ENCODE measurements at places on chromosomes 13 and 19. TPM values are rescaled to one million over a fixed set of nuclear protein-coding genes. Genes with fewer than 3 reads are reported as not detected.
A peak's percentile ranks its signal among the peaks of the same experiment; 100 is the strongest.

GRCh38 chr19:885536-886224, 7.3 kb downstream of the MED16 start:
- DNase-seq, result no peak

DNA sequence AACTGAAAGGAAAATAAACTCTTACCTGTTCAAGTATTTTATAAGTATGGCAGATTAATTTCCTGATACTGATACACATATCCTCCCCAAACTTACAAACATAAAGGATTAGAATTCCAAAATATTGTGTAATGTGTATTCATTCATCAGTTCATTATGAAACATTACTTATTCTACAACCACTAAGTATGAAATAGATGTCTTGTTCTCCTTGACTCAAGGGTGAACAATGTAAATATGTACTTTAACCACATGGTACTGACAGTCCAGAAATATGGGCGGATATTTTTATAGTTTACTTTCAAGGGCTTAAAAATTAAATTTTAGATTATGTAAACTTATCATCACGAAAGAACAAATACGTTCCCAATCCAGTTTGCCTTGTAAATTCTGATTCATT, 334.0 kb downstream of the LIG4 start:
- no peak for DNase-seq

GRCh38 chr13:111474136-111475002, 153.9 kb downstream of the TEX29 start:
- no peak for DNase-seq

Gene RBM42
- 109 TPM for total RNA-seq

Gene CBY2
- total RNA-seq, result not detected

DNA sequence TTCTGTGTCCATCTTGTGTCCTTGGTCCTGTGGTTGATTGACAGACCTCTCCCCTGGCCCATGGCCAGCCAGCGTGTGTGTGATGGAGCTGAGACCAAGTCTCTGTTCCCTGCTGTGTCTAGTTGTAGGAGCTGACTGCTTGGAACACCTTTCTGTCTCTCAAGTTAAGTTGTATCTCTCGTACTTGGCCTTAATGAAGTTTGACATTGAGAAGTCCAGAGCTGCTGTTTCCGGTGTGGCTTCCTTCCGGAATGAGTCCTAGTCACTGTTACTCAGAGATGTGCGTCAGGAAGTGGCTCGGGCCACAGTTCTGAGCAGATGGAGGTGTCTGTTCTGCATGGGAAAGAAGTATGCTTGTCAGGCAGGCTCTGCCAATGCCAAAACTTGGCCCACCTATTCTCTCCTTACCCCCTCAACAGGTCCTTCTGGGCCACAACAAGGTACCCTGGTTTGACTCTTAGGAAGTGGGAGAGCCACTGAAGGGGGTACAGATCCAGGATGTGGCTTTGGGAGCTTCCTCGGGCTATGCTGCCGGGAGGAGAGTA, 54.3 kb downstream of the GATAD2A start:
- peak; percentile 72 for DNase-seq

- no peak for DNase-seq
These were observed 192.2 kb downstream of the STK24 start for GRCh38 chr13:98384739-98385138.

Gene BEST2
- total RNA-seq, result not detected

DNA sequence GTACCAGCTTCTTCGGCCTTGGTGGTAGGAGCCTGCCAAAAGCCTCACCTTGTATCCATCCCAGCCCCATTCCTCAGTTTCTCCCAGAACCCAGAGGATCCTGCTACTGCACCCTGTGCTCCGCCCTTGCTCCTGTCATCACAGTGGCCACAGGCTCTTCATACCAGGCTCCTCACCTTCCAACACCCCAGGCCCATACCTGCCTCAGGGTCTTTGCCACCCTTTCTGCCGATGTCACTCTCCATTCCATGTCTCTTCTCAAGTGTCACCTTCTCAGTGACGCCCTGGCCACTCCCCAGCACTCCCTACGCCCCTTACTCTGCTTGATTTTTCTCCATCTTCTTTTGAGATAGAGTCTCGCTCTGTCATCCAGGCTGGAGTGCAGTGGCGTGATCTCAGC, 2.0 kb upstream of the SRRM5 start:
- no peak for DNase-seq

DNA sequence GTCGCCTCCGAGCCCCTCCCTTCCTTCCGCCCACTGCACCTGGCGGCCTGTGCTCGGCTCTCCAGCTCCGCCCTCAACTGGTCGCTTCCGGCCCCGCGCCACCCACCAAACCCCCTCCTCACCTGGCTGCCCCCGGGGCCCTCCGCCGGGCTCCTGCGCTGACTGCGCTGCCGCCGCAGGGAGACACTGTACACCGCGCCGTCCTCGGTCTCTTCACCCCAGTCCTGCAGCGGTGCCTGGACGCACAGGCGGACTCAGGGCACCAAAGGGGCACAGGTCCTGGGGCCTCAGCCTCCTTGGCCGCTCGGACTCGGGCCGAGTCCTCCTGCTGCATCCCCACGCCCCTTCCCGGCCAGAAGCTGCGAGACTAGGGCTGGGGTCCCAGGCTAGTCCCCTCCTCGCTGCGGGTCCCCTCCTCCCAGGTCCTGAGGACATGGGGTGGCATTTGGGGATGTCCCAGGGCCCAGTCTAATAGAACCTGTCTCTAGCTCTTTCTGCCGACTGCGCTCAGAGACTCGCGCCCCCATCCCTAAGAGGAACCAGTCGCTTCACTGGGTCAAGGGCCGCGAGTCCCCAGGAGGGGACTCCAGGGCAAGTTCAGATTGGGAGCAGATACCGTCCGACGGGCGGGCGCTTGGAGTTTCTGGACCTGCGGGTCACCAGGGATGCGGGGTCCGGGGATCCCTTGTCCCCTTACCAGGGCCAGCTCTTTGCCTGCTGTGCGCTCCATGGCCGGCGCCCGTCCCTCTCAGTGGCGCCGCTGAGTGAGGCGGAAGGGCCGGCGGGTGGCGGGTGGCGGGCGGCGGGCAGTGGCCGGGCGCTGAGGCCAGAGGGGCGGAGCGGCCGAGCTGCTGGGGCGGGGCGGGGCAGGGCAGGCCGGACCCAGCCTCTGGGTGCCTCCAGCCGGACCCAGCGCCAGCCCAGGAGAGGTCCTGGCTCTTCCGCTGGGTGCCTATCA, at the start of gene RGL3:
RGL3 (minus strand) TSS at position 766 of the 958 bp plus-strand sequence; CDS start at position 730, 36 bp downstream.
- no peak for DNase-seq

Gene ETV2
- total RNA-seq, result 1.2 TPM

- no peak for DNase-seq
These were observed 30.2 kb upstream of the SACS start for GRCh38 chr13:23463661-23464060.

Gene GRIN2D
- 0.13 TPM for total RNA-seq

GRCh38 chr13:44648392-44649103, 72.4 kb upstream of the TSC22D1 start:
- no peak for DNase-seq

Gene PTPRH
- not detected for total RNA-seq

Gene ONECUT3
- total RNA-seq, result not detected

DNA sequence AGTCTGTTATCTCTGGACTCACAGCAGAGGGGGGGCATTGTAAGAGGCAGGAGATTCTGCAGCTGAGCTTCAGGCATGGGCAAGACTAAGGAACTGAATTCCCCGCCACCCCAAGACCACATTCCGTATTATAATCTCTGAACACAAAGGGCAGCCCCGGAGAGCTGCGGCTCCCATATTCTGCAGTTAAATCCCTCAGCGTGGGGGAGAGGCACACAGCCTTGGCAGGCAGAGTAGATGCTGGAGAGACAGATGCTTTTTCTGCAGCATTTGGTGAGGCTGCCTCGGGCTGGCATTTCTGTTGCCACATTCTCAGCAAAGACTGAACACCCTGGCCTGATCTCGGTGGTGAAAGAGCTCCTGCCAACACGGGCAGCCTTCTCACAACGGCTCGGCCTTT, 12.9 kb downstream of the CHAF1A start:
- DNase-seq, result no peak

DNA sequence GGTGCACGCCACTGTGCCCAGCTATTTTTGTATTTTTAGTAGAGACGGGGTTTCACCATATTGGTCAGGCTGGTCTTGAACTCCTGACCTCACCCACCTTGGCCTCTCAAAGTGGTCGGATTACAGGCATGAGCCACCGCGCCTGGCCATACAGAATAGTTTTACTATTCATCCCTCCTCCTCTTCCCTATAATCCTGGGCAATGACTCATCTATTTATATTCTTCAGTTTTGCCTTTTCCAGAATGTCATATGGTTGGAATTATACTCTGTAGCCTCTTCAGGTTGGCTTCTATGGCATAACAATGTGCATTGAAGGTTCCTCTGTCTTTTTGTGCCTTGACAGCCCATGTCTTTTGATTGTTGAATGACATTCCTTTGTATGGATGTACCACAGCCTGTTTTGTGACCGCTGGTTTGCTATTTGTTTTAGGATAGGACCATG, 22.2 kb upstream of the LRP3 start:
- no peak for DNase-seq

Gene CCDC61
- 23.3 TPM for total RNA-seq

Gene SAFB2
- total RNA-seq, result 98.2 TPM

DNA sequence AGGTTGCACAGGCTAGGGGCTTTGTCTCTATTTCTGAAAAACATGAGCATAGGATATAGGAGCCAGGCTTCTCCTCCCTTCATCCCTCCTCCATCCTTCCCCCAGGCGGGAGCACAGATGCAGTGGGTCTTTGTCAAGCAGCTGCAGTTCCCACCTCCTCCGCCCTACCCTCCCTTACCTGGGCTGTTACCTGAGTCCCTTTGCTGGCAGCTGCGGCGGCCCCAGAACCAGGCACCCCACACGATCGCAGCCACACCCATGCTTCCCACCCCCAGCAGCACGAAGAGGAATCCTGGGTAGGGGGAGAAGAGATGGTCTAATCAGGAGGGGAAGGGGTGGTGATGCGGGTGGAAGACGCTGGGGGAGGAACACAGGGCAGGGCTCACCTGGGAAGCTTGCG, 7.8 kb downstream of the TMIGD2 start:
- DNase-seq, result no peak

Gene ZNF90
- 12.8 TPM for total RNA-seq

GRCh38 chr19:9362905-9363304, at the start of gene ZNF177:
TSS of gene ZNF177 (plus strand) at chr19:9363013. CDS start at chr19:9378312, 15,299 bp downstream.
- DNase-seq, result no peak

GRCh38 chr13:37526710-37527473, 71.7 kb downstream of the POSTN start:
- DNase-seq, result no peak

Gene ANGPTL8
- total RNA-seq, result not detected

GRCh38 chr13:113663934-113664333, 3.1 kb upstream of the GRK1 start:
- no peak for DNase-seq

DNA sequence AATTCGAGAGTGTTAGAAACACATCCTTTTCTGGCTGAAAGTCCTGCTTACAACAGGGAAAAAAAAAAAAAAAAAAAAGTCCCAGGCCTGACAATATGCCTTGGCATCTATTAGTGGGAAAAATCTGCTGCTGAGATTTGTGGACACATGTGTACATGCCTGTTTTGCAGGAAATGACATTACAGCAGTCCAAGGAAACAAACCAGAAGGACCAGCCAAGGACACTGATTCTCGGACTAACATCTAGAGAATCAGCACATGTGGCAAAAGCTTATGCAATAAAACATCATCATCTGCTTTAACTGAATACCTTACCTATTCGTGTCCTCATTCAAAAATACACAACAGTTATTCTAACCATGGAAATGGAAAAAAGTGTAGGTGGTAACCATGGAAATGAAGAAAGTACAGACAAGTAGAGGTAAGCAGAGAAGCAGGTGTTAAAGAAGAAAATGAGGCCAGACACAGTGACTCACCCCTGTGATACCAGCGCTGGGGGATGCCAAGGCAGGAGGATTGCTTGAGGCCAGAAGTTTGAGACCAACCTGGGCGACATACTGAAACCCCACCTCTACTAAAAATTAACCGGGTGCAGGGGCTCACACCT, 9.4 kb upstream of the DPY19L3 start:
- no peak for DNase-seq

GRCh38 chr19:45037393-45038169, 1.3 kb upstream of the CLASRP start:
- DNase-seq, result no peak

Gene PABPC3
- 0.72 TPM for total RNA-seq

Gene CCL25
- total RNA-seq, result not detected

Gene IL12RB1
- 19.6 TPM for total RNA-seq

- DNase-seq, result no peak
These were observed 724.4 kb upstream of the SLITRK5 start for GRCh38 chr13:86946734-86947133.

Gene SHANK1
- not detected for total RNA-seq

- peak; percentile 87 for DNase-seq
These were observed 20.0 kb downstream of the TICAM1 start for GRCh38 chr19:4811328-4812131.

DNA sequence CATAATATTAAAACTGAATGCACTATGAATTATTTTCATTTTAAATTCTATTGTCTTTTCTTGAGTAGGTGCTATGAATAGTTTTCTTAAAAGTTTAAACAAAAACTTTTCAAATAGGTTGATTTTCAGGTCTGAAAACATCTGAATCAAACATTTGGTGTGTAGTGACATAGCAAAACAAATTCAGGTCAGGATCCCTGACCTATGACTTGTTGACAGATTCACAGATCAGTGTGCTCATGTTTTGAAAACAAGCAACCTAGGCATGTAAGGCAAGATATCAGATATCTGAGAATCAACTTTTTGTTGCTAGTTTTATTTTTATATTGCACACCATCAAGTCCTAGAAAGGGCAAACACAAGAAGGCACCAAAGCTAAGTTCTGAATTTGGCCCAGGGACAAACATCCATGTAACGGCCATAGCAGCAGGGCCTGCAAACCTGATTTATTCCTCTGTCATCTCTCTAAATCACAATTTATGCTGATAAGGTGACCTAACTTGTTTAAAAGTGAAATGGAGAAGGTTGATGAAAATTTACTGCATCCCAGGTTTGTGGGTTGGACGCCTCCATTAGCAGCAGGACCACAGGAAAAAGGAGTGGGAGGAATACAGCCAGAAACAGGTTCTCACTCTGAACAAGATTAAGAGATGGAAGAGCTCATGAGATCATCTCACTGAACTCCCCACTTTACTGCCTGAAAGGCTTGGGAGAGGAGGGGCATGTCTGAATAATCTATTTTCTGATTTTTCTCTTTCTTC, 337.7 kb downstream of the KCNRG start:
- DNase-seq, result no peak

Gene ZNF587B
- 25.4 TPM for total RNA-seq

DNA sequence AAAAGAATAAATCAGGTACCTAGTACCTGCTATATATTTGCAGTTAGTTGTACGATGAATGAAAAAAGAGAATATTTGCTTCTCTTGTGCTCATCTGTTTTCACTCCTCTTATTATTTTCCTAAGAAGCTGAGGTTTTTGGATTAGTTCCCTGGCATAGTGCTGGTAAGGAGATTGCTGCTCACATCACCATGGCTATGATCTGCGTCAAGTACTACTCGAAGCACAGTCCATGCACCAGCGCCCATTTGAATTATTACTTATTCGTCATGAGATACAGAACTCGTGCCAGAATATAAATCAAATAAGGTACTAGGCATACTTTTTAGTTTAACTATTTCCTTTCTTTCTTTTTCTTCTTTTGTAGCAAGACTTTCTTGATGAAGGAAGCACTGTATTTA, 7.1 kb downstream of the SERTM1 start:
- no peak for DNase-seq

Gene SHD
- total RNA-seq, result not detected

All from CD8-positive, alpha-beta memory T cell (primary cell).